ENCODE measurements at places on chromosomes 12 and 14.

DNA sequence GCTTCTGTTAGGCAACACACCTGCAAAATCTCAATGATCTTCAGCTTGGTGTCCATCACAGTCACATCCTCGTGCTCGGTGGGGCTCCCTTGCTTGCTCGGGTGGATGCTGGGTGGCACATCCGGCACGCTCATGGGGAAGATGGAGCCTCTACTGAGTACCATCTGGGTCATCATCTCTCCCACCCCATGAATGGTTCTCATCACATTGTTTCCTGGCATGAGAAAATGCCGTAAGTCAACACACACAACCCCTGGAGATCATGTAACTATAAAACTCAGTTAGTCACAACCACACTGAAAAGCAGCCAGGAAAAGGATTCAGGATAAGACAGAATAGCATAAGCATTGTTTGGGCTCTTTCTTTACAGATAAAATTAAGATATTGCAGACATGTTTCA lies 201.1 kb downstream of the ITPR2 start:
- no peak for DNase-seq

- DNase-seq = peak; percentile 15
Observed at GRCh38 chr12:116332705-116333380, 55.4 kb upstream of the MED13L start.

DNA sequence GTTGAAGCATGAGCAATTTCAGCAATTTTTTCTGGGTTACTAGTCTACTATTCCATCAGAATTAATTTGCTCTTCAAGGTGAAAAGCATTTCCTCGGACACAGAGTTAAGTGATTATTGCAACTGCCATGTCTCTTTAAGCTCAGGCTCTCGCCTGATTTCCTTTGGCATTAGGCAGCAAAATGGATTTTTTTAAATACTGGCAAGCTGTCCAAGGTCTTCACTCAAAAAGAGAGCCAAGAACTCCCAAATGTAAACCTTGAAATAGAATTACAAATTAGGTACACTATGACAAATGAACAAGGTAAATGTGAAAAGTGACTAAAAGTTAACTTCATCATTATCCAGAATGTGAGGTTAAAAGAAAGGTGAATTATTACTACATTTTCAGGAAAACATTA lies 111.9 kb downstream of the GARIN6 start:
- DNase-seq = no peak

GRCh38 chr14:38256533-38256840 lies 594 bp upstream of the CLEC14A start:
- DNase-seq = no peak

Data from NCI-H774 (cell line).